ENCODE measurements at places on chromosomes 3 and 15.

GRCh38 chr15:64455961-64456371 is 4.4 kb upstream of the ZNF609 start:
- no peak for DNase-seq

- DNase-seq, result no peak
These were observed 98.5 kb downstream of the FRMD5 start for GRCh38 chr15:44096596-44096995.

GRCh38 chr3:61847784-61848462 is 286.6 kb downstream of the PTPRG start:
- DNase-seq, result peak; percentile 76

DNA sequence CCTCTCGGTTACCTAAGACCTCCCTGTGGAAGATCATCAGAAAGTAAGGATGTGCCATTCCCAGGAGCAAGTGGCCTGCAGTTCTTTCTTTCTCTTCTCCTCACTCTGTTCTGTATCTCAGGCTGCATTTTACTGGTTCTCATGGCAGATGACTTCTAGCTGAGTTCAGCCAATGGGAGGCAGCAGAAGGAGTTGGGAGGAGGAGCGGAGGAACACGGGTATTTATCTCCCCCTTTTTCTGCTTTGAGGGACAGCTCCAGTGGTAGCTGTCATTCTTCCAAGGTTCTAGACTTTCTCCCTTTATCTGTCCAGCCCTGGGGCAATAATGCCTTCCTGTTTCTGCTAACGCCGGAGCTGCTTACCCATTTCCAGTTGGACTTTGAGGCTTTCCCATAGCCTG is 339.9 kb downstream of the NR2F2 start:
- DNase-seq, result no peak

DNA sequence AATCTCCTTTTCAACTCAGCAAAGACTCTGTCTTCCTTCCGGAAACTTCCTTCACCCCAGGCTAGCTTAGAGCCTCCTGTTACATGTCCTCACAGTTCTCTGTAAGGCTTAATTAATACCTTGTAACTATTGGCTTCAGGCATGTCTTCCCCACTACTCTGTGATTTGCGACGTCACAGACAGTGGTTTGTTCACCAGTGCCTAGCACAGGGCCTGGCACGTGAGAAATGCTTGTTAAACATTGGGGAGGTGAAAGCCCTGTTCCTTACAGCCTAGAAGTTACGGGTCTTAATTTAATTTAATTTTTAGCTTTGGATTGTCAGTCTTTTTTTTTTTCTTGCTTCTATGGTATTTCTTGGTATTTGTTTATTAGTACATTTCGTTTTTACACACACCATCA is 36.4 kb upstream of the CACNA2D3 start:
- DNase-seq, result no peak
